ENCODE measurements at places on chromosomes 2 and 18.

GRCh38 chr2:9106338-9107167 is 100.1 kb upstream of the ASAP2 start:
- DNase-seq: no peak

DNA sequence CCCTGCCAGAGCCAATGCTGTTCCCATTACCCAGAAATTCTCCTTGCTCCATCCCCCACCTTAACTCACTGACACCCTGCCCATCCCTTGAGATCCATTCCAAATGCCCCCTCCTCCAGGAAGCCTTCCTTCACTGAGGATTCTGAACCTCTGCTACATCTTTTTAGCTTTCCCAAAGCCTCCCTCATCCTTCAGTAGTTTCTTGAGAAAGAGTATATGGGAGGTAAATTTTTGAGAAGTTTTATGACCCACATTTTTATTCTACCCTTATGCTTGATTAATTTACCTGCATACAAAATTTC is 93.1 kb downstream of the INHBB start:
- DNase-seq: no peak

- no peak for DNase-seq
These were observed 489.3 kb downstream of the TSN start for GRCh38 chr2:122244598-122245229.

- DNase-seq: no peak
These were observed 133.9 kb upstream of the ARL4C start for GRCh38 chr2:234630801-234631261.

- no peak for DNase-seq
These were observed 75.4 kb downstream of the TNP1 start for GRCh38 chr2:216784456-216784855.

DNA sequence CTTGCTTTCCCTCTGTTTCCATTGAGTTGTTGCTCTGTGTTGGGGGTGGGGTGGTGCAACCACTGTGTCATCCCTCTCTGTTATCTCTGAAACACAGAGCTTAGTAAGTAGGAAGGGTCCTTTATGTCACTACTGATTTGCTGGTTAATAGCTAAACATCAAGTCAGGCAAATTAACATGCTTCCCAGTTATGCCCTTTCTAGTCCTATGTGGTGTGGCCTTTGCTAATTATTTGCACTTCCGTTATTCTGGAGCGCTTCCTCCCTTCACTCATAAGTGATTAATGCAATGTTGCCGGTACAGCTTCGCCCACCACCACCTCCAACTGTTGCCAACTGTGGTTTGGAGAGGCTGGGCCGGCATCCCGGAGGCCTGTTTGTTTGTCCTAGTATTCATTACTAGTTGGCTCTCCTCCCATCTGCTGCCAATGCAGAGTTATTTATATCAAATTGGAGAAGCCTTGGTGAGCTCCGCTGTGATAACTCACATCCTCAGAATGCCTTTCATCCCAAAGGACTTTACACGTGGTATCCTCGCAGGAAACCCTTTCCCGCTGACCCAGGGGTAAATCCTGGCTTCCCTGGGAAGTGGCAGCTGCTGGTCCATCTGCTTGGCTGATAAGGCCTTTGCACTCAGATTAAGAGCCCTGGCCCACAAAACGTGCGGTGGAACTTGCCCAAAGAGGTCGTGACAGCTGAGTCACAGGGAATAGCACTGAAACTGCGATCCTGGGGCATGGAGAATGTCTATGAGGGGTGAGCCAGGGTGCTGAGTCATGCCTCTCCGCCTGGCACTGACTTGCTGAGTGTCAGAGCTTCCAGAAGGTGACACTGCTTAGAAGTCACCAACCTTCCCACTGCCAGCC is 72.0 kb upstream of the ZCCHC2 start:
- no peak for DNase-seq

DNA sequence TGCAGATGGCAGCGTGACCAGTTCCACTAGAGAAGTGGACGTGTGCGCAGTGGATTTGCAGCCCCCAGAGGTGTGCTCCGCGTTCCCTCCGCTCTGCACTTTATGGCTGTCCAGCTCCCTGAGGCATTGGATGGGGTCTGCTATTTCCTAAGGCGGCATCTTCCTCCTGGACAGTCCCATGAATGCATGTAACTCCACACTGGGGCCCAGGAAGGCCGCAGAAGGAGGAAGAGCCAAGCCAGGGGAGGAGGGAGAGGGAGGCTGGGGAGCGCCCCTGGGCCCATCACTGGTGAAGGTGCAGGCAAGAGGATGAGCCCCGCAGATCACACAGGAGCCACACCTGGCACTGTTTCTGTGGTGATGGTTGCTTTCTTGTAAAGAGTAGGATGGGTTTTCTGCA is 99.1 kb downstream of the PTGR3 start:
- DNase-seq: no peak

DNA sequence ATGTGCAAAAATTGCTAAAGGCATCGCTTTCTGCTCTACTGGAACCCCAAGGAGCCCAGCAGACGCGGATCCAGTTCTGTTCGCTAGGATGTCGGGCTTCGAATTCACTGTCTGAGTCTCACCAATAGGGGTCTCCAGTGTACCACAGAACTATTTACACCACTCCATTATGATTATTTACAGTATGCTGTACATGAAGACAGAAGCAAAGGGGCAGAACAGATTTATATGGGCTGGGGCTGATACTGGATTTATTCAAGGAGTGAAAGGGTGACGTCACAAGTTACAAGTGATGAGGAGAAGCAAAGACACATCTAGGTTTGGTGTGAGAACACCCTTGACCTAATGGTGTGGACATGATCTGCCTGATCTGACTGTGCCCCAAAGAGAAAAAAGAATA is 185.3 kb upstream of the ATP5MC3 start:
- no peak for DNase-seq

- peak; percentile 42 for DNase-seq
These were observed 30.1 kb upstream of the MBOAT2 start for GRCh38 chr2:9033385-9034168.

- no peak for DNase-seq
These were observed 228.6 kb downstream of the SETBP1 start for GRCh38 chr18:44909191-44909719.

DNA sequence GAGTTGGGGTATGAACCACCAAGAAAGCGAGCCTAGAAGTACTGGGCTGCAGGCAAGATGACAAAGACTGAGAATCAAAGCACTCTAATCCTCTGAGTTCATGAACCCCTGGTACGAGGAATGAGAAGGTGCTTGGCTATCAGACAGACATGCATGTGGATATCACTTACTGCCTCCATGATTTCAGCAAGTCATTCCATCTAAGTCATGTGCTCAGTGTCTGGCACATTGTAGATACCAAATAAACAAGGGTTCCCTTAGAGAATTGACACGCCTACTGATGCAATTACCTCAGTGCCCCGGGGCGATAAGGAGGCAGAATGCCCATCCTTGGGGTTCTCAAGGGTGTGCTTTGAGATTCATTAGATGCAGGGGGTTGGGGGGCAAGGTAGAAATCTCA is 125.6 kb upstream of the PKDCC start:
- DNase-seq: no peak

DNA sequence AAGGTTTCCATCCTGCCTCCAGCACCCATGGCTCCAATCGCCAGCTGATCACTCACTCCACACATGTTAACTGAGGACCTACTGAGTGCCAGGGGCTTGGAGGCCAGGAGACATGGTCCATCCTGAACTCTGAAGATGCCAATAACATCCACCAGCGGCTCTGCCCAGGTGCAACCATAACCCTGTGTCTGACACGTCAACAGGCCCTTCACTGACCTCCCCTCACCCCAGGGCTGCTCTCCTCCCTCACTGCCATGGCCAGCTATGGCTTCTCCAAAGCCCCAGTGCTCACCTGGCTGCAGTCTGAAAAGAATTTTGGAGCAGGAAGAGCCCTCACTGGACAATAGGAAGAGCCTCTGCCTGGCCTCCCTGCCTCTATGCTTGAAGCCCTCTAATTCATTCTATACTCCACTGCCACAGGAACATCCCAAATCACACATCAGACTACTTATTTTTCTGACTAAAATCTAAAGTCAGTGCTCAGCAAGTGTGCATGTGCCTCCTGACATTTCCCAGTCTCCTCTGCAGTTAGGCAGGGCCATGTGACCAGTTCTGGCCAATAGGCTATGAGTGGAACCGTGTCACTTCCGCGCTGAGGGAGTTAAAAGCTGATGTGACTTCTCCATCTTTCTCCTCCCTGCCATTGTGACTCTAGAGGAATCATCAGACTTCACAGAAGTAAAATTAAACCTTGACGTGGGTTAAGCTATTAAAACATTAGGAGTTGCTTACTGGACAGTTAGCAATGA is 37.2 kb downstream of the ZBTB7C start:
- no peak for DNase-seq

DNA sequence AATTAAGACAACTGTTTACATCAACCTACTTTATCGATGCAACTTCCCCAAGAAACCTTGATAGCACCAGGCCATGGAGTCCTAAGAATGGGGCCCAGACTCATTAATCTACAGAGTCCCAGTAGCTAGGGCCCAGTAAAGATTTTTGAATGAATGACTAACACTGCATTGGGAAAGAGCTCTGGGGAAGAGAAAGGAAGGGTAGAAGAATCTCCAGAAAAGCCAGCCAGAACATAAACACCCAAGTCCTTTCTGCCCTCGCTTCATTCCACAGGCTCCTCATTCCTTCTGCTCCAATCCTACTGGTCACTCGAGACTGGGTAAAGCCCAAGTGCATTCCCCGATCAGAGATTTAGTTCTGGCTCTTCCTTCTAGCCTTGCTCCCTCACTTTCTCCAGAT is 44.3 kb downstream of the CYRIA start:
- no peak for DNase-seq

- no peak for DNase-seq
These were observed 267.4 kb upstream of the NT5C1B start for GRCh38 chr2:18856765-18857164.
